ENCODE measurements at places on chromosomes 16 and 17. TPM values are rescaled to one million over a fixed set of nuclear protein-coding genes. Genes with fewer than 3 reads are reported as not detected.

DNA sequence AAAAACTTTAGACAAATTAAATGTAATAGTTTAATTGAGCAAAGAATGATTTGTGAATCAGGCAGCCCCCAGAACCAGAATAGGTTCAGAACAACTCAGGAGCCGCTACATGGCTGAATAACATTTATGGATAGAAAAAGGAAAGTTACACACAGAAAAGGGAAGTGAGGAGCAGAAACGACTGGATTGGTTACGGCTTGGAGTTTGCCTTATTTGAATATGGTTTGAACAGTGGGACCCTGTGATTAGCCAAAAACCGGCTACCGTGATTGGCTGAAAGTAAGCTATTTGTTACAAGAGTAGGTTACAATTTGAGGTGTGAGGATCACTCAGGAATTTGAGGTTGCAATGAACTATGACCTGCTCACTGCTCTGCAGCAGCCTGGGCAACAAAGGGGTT lies 1139.8 kb downstream of the CDH11 start:
- no peak for DNase-seq

ABCC12 gene
- total RNA-seq = not detected

PRR35 gene
- total RNA-seq = not detected

PSMD7 gene
- 59.9 TPM for total RNA-seq

DNA sequence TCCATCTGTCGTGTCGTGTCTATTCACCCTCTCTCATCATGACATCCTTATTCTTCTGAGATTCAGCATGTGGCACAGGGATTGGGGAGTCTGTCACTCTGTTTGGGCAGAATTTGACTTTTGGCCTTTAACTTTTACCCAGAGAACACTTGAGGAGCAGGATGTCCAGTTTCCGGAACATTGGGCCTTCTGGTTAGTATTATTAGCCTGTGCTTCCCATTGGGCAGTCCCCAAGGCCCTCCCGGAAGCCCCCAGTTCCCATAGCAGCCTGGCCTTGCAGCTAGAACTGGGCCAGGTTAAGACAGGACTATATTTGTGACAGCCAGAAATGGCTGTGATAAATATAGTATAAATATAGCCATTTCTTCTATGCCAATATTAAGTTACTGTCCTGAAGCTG lies 9.6 kb downstream of the SCN4A start:
- DNase-seq = no peak

DNA sequence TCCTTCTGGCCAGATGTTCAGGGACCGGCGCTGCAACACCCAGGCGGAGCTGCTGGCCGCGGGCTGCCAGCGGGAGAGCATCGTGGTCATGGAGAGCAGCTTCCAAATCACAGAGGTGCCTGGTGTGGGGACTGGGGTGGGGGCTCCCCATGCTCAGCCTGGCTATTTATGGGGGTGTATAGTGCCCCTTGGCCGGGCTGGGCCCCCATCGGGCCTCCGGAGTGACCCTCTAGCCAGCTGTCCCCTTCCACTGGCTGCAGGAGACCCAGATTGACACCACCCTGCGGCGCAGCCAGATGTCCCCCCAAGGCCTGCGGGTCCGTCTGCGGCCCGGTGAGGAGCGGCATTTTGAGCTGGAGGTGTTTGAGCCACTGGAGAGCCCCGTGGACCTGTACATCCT lies 6.1 kb downstream of the ITGB4 start:
- no peak for DNase-seq

SMCR8 gene
- 47.3 TPM for total RNA-seq

DNA sequence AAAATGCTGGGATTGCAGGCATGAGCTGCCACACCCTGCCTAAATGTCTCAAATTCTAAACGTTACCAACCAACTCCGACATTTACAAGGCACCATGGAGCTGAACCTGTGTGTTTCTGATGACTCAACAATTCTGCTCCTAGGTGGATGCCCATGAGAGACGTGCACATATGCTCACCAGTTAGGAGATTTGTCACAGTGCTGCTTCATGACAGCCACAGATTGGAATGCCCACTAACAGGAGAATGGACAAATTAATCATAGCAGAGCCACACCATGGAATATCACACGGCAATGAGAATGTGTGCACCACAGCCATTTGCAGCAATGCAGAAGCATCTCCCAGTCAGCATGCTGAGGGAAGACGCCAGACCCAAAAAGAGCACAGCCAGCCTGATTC lies 8.0 kb upstream of the KCNG4 start:
- no peak for DNase-seq

- no peak for DNase-seq
These were observed 12.8 kb upstream of the RANGRF start for GRCh38 chr17:8275421-8276290.

CA5A gene
- total RNA-seq = 0.27 TPM

- DNase-seq = no peak
These were observed 2.6 kb downstream of the APRT start for GRCh38 chr16:88809068-88809675.

DNA sequence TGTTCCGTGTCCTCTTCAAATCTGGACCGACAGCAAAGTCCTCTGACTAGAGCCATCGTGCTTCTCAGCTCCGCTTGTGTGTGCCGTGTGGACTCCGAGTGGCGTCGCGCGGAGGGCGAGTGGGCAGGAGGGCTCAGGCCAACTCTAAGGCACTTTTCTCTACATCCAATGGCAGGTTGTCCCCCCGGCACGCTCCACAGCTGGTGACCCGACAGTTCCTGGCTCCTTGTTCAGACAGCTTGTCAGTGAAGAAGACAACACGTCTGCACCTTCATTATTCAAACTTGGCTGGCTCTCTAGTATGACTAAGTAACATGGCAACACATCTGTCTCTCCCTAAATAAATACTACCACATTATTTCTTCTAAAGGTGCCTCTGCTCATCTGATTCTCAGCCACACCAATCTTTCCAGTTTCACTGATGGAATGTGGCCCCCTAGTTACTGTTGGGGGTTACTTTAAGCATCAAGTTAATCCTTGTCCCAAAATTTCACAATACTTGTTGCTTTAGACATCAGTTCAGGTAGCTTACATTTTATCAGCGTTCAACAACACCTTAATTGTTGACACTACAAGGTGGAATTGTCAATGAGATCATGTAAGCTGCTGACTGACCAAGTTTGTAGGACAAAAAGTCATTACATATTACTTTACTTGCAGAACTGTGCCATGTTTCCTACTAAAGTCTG lies 15.4 kb downstream of the COG1 start:
- no peak for DNase-seq

DNA sequence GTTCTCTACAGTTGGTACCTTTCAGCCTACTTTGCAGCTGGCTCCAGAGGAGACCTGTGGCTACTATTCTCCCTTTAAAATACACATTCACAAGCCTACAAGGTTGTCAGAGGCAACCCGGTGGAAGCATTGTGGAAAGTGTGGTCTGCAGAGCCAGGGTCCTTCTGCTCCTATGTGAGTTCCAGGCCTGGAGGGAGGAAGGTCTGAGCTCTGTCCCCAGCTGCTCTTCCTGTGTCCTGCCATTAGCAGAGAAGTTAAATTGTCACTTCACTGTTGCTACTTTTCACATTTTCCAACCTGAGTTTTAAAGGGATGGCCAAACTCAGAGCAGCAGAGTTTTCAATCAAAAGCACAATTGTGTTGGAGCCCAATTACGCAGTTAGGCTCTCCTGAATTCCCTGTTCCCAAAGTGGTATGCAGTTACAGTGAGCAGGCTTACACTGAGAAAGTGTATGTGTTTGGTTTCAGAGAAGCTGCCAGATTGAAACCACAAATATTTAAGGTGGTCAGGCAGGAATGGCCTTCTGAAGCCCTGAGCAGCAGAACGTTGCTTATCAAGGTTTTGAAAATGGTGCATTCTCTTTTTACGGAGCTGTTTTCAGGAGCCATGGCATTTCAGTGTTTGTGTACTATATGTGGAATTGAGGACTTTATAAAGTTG lies 25.0 kb downstream of the MAP3K3 start:
- no peak for DNase-seq

TNFRSF17 gene
- total RNA-seq = 6.3 TPM

KRTAP3-2 gene
- total RNA-seq = not detected

GRCh38 chr17:2027528-2028233 lies 2.3 kb upstream of the DPH1 start:
- DNase-seq = no peak

- DNase-seq = no peak
These were observed 6.8 kb upstream of the CYB5B start for GRCh38 chr16:69417520-69418199.

- DNase-seq = no peak
These were observed 13.4 kb downstream of the ABCA8 start for GRCh38 chr17:68941761-68942160.

DNA sequence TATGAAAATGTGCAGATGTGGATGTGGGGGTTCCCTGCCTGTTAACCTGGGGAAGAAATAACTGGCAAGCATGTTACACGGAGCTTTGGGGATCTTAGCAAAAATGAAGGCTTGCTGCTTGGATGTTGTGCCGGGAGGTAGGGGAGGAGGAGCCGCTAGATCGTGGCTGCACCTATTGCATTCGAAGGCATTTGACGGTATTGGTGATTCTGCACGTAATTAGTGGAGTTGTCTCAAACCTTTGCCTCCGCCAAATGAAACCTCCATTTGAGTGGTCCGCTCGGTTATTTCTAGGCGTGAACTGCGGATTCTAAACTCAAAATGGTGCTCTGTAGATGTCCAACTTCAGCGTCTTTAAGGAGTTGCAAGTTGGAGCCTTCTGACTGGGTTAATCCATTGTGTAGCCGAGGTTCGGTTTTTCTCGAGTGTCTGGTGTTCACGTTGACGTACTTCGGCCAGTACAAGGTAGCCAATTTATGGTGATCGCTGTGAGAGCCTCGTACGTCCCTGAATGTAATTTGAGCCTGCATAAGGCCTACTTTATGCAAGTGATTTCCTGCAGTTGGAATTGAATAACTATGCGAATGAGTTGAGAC lies 1.5 kb downstream of the TNRC6C start:
- DNase-seq = peak; percentile 55

GRCh38 chr16:30534368-30535105 lies at the start of gene ZNF747:
Gene ZNF747, minus strand, starts transcription at chr16:30534858. Its CDS starts 179 bp downstream, at chr16:30534679.
- peak; percentile 93 for DNase-seq

DNA sequence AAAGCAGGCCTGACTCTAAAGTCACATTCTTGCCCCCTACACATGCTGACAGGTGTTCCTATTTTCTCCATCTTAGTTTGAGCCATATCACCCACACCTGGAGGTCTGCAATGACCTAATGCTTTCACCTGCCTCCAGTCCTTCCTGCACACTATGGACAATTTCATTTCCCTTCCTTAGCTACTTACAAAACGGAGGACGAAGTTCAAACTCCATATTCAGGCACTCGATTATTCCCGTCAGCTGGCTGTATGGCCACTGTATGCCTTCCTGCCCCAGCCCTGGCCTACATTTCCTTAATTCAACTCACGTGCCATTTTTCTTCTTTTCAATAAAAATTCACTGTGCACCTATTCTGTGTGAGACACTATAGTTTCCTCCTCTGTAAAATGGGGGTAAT lies 44.9 kb downstream of the GRIN2A start:
- DNase-seq = no peak

DNA sequence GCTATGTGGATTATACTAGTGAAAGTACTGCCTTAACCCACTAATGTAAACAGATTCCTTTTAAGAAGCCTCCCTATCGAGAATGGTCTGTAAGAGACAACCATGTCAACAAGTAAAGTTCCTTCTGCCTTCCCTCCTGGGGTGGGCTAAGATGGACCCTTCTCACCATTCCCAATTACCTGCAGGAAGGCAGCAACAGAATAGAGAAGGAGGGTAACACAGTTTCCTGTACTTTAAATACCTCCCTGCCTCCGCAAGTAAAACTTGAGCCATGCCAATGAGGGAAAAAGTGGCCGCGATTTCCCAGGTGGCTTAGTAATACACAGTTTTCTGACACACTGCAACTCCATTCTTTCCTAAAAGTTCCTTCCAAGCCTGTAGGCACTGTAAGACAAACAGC lies 45.2 kb downstream of the TOX3 start:
- DNase-seq = no peak

- no peak for DNase-seq
These were observed 6.4 kb downstream of the PPY start for GRCh38 chr17:43935926-43936261.

GRCh38 chr17:82814834-82815233 lies 25.0 kb downstream of the ZNF750 start:
- no peak for DNase-seq

TVP23A gene
- total RNA-seq = 3.2 TPM

DNA sequence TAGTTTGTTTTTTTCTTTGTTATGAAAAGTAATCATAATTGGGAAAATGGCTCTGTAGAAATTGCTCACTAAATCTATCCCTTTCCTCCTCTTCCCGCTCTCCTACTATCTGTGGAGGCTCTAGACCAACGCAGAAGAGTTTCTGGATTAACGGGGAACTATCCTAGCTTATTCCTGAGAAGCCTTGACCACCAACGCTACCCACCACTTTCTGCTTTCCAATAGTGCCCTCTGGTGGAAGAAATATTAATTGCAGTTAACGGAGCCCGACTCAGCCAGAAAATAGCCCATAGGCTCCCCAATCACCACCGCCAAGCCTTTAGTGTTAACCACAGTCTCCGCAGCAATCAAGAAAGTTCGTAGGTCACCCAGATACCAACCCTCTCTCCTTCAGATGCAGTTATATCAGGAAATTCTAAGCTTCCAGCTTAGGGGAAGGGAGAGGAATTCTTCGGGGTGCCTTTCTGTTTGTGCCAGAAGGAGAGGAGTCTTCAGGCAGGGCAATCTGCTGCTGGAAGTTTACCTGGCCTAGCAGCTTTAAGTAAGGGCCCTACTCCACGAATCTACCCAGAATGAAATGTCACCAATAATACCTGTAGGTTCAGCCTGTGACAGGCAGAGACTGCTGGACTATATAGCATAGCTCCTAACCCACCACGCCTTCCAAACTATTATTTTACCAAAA lies 23.0 kb upstream of the NSRP1 start:
- DNase-seq = peak; percentile 75

DNA sequence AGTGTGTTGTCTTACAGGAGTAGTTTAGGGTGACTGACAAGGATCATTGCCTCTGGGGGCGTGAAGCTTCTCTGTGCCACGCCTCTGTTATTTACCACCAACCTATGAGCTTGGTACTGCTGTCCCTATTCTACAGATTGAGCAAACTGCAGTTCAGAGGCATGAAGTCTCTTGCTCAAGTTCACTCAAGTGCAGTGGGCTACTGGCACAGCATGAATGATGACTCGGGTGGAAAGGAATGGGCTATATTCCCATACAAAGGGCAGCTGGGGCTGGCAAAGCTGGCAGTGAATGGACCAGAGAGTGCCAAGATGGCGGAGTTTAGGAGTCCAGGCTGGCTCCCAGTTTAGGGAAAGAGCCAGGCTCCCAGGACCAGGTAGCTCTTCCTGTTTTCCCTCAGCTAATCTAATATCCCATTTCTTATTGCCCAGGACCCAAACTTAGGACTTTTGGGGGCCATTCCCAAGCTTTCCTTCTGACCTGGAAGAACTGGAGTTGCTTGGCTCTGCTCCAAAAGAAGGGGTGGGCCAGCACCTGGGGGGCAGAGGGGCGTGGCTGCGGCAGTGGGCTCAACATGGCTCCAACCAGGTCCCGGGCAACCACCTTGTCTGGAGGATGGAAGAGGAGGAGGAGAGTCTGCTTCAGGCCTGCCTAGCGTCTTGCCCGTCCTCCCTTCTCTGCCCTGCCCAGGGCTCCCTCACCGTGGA lies 12.9 kb downstream of the PLK1 start:
- no peak for DNase-seq

MYO15A gene
- total RNA-seq = 2.5 TPM

Measured in B cell (primary cell).